Activated CD4-positive, CD25-positive, alpha-beta regulatory T cell treated with anti-CD3 and anti-CD28 coated beads, Interleukin-2, amount 50 U/mL, for 72 hours (primary cell): ENCODE measurements at places on chromosomes 3 and 15.

GRCh38 chr3:158095814-158096704, 10.2 kb downstream of the SHOX2 start:
- no peak for DNase-seq

GRCh38 chr3:161560008-161560637, 63.5 kb downstream of the OTOL1 start:
- no peak for DNase-seq

GRCh38 chr15:92883876-92884435, 16.2 kb upstream of the CHD2 start:
- no peak for DNase-seq

DNA sequence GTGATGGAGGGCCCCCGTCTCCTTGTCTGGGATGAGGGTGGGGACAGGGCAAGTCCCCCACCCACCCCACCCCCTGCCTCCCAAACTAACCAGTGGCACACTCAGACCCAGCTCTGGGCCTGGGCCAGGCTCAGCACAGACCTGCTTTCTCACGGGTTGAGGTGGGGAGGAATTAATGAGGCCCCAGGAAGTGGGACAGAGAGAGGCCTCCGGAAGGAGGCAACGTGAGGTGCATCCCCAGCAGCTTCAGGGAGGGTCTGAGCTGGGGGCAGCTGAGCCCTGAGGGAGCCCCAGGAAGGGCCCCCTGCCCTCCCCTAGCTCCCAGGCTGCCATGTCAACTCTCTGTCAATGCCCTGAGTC, 15.0 kb upstream of the GNAI2 start:
- DNase-seq = no peak

GRCh38 chr3:57512166-57512565, 32.0 kb downstream of the DNAH12 start:
- no peak for DNase-seq

GRCh38 chr3:126100634-126101301, 16.8 kb upstream of the SLC41A3 start:
- no peak for DNase-seq

- no peak for DNase-seq
These were observed 25.5 kb downstream of the SETD5 start for GRCh38 chr3:9422712-9423424.

DNA sequence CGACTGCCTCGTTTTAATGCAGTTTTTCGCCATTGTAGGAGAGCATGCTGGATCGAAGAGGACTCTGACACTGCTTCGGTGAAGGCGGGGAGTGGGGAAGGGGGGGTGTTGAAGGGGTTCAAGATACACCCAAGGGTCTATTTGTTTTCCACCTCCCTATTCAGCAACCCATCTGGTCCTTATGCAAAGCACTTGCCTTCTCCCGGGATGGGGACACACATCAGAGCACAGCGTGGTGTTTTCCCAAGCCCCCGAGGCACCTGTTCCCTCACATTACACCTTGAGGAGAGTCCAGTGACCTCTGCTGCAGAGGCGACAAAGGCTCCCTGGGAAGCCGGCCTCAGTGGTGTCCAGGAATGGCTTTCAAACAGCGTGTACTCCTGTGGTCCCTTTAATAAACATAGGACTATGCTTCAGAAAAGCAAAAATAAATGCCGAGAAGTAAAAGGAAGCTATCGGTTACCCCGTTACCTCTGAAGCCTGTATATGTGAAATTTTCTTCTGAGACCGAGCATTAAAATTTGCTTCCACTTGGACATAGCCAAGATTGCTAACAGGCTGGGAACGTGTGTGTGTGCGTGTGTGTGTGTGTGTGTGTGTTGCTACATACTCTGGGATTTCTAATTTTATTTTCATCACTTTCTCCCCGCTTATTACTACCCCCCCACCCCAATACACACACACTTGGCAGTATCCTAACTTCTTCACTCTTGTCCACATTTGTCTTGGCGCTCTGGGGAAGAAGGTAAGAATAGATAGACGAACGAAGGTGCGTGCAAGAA, 53.2 kb downstream of the CCDC54 start:
- DNase-seq = no peak

GRCh38 chr3:20066850-20067617, 26.8 kb downstream of the KAT2B start:
- DNase-seq = no peak

DNA sequence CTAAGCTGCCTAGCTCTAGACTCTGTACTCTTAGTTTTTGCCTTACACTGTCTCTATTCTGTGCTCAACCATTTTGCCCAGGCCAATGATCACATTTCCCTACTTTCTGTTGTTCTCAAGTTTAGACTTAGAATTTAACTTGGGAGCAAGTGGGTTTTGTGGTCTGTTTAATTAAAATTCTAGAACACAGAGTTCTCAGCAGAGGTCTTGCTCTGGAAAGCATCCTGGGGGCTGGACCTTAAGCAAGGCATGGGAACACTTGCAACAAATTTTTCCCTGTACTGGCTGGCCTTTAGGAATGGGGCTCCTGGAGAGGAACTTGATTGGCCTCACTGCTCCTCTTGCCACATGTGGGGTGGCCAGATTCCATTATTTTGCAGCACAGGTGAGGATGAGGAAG, 236.3 kb upstream of the LRTM1 start:
- no peak for DNase-seq

DNA sequence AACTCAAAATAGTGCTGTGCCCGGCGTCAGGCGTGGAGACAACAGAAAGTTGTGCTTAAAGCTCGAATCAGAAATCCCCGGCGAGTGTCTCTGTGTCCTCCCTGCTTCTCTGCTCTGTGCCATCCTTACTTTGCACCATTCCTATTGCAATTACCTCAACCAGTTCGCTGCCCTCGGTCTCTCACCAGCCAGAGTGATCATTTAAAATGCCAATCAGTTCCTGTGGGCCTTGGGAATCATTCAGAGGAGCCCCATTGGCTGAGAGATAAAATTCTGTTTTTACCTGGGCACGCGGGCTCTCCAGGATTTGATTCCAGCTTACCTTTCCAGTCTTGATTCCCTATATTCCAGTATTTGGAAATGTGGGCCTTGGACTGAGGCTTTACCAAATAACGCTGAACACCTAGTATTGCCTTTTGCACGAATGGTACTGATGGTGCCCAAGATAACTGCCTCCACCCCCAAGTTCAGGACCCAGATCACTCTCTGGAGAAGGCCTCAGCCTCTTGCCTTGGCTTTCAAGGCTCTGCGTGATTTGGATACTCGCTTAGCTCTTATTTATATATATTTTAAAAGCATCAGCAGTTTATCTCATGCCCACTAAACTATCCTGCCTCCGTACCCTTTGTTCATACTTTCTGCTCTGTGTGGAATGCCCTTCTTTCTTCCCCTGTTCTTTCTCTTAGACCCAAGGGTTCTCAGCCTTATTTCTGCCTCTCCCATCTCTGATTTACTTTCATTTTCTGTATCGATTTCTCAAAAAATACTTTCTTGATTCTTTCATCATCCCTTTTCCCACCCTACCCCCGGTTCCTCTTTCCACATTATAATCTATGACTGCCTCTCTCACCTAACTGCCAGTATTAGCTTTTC, 863 bp downstream of the PSMA4 start:
- DNase-seq = no peak

GRCh38 chr3:43503067-43503728, 118.6 kb downstream of the ANO10 start:
- no peak for DNase-seq

- no peak for DNase-seq
These were observed 426.1 kb downstream of the IL5RA start for GRCh38 chr3:2684046-2684445.

DNA sequence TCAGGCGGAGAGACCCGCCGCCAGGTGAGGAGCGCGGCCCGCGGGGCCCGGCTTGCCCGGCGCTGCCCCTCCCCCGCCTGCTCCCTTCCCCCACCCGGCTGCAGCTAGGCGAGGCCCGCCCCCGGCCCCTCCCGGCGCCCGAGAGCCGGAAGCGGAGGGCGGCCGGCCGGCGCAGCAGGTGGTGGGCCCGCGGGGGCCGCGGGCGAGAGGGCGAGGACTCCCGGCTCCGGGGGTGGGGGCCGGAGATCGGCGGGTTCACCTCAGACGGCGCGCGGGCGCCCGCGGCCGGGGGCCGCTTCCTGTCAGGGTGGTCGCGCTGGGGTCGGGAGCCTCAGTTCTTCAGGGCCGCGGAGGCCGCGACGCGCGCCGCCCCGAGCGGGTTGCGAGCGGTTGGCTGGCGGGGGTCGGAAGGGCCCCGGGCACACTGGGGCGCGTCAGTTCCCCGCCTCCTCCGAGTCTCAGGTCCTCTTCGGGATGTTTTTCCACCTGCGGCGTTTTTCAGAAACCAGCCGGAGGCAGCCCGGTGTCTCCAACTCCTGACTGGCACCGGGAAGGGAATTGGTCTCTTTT, 395 bp downstream of the ZFAND6 start:
- no peak for DNase-seq

- no peak for DNase-seq
These were observed 319.1 kb upstream of the TBL1XR1 start for GRCh38 chr3:177516158-177517011.

- no peak for DNase-seq
These were observed 137.2 kb upstream of the CBLB start for GRCh38 chr3:106006001-106006400.

DNA sequence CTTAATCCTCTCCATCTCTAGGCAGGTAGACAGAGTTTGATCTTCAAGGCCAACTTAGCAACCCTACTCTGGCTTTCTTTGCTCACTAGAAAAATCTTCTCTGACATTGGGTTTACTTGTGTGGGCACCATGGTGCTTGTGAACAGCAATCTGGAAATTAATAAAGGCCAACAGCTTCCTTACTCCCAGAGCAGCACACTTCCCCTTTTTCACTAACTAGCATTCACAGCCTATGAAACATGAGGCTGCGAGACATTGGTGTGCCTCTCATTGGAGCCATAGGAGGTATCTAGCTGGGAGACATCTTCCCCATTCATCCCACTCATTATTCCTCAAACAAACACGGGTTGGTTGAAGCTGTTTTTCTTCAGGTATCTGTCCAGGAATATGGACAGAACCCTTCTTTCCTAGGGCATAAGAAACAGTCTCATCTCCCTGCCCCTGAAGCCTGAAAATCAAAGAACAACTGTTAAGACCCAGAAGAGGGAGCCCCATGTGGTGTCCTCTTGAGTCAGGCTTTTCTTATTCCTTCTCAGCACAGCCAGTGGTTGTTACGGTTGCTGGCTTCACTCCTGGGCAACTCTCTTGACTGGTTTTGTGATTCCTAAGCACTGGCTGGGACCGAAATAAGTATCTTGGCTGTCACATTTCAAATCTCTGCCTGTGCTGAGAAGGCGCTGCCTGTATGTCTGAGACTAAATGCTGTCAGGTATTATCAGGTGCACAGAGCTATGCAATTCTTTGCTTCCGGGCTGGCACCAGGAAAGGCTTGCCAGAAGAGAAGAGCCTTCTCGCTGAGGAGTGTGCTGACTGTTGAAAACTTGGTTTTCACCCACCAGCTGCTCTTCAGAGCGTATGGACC, 194.4 kb downstream of the FEZF2 start:
- no peak for DNase-seq

DNA sequence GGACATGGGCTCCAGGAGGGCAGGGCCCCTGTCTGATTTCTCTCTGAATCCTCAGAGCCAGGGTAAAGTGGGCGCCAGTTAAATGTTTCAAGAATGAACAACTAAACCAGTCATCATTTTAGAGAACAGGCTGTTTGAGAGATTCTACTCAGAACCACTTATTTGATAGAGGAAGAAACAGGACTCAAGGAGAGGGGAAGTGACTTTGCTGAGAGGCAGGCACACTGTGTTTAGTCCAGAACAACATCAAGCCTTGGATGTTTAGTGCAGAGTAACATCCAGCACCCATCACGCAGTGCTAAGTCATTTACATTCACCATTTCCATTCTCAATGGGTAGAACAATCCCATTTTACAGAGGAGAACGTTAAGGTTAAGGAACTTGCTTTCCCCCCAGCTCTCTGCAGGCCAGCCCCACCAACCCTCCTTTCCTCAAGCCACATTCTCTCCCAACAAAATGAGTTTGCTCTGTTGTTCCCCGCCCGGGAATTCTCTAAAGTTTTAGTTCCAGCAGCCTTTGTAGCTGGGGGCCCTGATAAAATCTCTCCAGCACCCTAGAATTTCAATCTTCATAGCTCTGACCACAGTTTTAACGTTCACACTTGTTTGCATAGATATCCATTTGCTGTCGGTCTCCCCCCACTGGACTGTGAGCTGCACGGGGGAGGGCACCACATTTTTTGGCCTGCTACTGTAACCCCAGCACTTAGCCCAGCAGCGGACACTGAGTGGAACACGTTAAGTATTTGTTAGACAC, 962 bp downstream of the NMNAT3 start:
- no peak for DNase-seq

- DNase-seq = no peak
These were observed 6.7 kb downstream of the TNFSF10 start for GRCh38 chr3:172516318-172517214.
